Small intestine (tissue), 16 donors: ENCODE measurements at places on chromosomes 7 and 10. TPM values are rescaled to one million over a fixed set of nuclear protein-coding genes. Genes with fewer than 3 reads are reported as not detected.

HMX3 gene
- 0.51 TPM for polyA plus RNA-seq

NODAL gene
- not detected for polyA plus RNA-seq

HOXA9 gene
- not detected for polyA plus RNA-seq

SFTPA1 gene
- polyA plus RNA-seq = 0.21 TPM

PHKG1 gene
- 0.81 TPM for polyA plus RNA-seq

GBX1 gene
- 0.06 TPM for polyA plus RNA-seq

MYL7 gene
- 0.21 TPM for polyA plus RNA-seq

FAM25C gene
- polyA plus RNA-seq = not detected

ENKUR gene
- 1.1 TPM for polyA plus RNA-seq

ZNF503 gene
- polyA plus RNA-seq = 2.0 TPM

CTTNBP2 gene
- polyA plus RNA-seq = 1.9 TPM
